Stimulated activated effector memory CD8-positive, alpha-beta T cell treated with anti-CD3 and anti-CD28 coated beads, Interleukin-12 subunit alpha, Interleukin-12 subunit beta, amount 100 ng/mL, for 72 hours (primary cell): ENCODE measurements at places on chromosomes 11 and 22.

DNA sequence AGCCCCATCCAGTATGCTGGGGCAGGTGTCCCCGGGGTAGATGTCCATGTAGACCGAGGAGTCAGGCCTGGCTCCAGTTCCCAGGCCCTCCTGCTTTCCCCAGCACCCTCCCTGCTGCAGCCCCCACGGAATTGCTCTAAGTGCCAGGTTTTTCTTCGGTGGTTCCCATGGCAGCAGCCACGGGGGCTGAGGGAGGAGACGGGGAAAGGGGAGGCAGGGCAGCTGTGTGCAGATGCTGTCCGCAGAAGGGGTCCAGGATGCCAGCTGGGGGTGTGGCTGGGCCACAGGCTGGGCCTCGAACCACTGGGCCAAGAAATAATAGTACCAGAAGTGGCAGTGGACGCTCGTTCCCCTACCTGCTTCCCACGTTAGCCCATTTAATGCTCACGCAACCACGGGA is 25.0 kb downstream of the SHISAL1 start:
- DNase-seq = no peak

- DNase-seq = no peak
These were observed 41.0 kb upstream of the PARVG start for GRCh38 chr22:44139773-44140172.

- DNase-seq = no peak
These were observed 29.0 kb upstream of the VWA5A start for GRCh38 chr11:124085997-124086846.

- DNase-seq = no peak
These were observed 1.7 kb upstream of the RNASEH2C start for GRCh38 chr11:65722261-65722660.

DNA sequence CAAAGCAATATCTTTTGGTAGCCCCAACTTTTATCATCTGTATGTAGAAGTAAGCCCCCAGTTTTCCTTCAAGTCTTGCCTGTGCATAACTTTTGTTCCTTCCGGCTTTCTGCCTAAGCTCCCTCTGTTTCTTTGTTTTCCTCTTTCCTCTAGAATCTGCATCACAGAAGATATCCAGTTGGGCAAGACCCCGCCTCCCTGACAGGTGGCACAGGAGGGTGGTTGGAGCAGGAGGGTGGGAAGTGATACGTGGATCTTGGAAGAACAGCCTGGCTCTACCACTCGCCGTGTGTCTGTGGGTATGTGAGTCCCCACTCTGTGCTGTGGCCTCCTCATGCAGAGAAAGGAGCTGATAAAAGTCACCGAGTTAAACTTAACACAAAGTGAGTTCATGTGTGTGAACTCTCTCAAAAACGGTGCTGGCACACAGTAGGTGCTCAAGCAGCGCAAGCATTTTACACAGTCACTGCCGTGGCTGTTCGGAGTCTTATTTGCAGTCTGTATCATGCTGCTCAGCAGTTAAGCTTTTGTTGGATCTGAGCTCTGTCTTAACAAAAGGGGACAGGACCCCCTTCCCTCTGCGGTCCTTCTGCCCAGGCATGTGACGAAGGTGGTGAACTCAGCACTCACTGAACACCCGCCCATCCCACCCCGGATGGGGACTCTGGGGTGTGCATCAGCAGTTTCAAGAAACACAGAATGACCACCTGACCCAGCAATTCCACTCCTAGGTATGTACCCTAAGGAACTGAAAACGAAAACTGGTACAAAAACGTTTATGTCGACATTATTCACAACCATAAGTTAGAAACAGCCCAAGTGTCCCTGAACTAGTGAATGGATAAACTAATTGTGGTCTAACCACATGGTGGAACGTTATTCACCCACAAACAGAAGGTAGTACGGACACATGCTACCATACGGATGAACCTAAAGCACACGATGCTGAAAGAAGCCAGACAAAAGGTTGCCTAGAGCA is 249.1 kb downstream of the CTTN start:
- DNase-seq = no peak

DNA sequence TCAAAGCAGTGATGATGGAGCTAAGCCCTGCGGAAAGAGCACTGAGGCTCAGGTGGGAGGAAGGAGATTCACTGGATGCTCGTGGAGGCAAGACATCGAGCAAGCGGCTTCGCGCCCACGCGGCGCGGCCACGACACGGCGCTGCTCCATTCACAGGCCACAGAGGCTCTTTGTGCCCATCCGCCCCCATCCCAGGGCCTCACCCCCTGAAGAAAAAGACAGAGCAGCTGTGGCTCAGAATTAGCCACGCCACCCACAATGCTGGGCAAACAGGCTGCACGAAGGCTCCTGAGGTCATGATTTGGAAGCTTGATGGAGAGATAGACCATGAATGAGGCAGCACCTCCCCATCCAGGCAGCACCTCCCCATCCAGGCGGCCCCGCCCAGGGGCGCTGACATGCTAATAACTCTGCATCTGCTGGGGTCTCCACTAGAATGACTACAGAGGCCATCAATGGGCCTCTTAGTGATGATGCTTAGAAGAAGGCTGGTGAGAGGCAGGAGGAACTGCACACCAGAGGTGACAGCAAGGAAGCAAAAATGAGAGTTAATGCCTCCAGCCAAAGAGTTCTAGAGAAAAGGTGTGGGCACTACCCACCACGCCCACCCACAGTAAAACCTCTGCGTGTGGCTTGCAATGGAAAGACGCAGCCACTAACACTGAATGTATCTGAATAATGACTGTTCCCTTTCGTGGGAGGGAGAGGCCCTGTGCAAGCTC is 43.5 kb downstream of the MYH9 start:
- no peak for DNase-seq

DNA sequence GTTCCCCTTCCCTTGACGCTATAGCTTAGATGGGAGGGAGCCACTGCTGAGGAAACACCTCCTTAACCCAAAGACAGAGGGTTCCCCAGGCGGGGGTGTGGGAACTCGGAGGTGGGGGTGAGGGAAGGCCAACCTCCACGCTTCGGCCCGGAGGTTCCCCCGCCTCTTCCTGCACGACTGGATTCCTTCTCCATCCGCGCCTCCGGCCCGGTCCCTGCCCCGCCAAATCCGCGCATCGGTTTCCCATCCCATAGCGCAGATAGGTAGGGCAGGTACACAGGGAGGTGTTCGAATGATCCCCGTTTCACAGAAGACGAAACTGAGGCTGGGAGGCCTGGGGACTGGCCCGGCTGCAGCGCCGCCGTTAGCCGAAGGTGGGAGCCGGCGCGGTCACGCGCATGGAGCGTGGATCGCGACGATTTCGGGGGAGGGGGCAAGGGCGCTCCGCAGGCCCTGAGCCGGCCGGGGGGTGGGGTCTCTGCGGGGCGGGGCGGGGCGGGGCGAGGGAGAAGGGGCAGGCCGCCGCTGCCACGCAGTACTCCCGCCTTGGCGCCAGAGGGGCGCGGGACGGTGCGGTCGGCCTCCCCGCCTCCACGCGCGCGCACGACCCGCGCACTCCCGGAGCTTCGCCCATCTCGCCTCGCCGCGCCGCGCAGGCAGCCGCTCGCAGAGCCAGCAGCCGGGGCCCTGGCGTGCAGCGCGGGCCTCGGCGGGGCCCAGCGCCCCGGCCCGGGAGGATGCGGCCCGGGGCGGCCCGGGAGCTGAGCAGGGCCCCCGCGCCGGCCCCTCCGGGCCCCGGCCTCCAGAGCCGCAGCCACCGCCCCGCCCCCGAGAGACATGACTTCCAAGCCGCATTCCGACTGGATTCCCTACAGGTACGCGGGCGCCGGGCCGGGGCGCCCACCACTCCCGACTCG is at the start of gene TUB:
Gene TUB (plus strand): TSS at position 538 of the 917 bp plus-strand sequence. CDS start 300 bp downstream, at position 838.
- DNase-seq = no peak

DNA sequence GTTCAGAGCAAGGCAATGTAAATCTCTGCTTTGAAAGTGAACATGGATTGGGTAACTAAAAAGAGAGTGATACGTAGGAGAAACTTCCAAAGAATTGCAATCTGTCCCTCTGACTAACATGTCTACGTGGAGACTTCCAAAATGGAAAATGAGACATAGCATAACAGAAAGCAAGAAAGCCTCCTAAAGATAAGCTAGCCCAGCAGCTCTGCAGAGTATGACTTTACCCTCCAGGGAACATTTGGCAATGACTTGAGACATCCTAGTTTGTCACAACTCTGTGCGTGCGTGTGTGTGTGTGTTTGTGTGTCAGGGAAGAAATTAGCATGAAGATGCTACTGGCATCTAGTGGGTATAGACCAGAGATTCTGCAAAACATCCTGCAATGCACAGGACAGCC is 817.4 kb downstream of the NTM start:
- DNase-seq = no peak

- no peak for DNase-seq
These were observed 76.3 kb upstream of the SUSD2 start for GRCh38 chr22:24105013-24105360.

GRCh38 chr11:13269775-13270174 is 7.8 kb upstream of the BMAL1 start:
- no peak for DNase-seq

- no peak for DNase-seq
These were observed 62.4 kb upstream of the ALKBH3 start for GRCh38 chr11:43818220-43818619.

DNA sequence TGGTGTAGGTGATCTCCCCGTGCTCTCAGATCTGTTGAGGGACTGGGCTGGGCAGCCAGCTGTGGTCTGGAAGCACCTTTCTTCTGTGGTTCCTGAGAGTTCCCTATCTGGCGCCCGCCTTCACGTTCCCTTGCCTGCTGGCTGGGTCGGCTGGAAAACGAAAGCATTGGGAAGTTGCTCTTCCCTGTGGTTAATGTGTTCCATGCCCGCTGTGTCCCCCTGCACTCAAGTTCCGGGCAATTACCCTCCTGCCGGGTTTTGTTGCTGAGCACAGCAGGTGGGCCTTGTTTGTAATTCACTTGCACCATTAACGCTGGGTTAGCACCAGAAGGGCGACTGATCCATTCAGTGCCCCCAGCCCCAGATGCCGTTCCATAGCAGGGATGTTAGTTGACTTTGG is 134.1 kb downstream of the GRIK4 start:
- DNase-seq = no peak

DNA sequence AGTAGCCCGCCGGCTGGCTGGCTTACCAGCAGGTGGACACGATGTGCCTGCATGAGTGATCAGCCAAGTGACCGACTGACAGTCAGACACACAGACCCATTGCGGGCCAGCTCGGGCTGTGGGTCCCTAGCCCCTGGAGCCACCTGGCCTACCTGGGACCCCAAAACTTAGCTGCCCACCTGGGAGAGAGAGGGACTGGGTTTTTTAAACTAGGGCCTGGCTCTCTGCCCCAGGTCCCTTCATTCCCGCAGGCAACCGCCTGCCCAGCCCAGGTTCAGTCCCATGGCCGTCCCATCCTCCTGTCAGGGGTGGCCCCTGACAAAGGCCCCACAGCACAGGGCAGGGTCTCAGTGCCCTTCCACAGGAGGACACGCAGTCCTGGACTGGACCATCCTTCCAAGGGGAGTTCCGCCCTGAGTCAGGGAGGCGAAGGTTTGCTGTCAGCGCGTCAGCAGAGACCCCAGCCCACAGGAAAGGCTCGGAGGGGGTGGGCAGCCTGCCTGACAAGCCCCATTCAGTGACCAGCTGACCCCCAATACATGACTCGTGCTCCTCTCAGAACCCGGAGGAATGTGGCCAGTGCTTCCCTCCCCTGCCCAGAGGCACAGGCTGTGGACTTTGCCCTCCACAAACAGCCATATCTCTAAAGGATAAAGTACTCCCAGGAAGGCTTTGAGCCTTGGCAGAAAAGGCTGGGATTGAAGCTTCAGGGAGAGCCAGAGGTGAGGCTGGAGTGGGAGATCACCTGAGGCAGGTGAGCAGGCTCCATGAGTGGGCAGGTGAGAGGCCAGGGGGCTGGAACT is 8.4 kb downstream of the SLCO2B1 start:
- DNase-seq = no peak

- DNase-seq = no peak
These were observed 611.5 kb upstream of the B3GAT1 start for GRCh38 chr11:135023499-135023898.

DNA sequence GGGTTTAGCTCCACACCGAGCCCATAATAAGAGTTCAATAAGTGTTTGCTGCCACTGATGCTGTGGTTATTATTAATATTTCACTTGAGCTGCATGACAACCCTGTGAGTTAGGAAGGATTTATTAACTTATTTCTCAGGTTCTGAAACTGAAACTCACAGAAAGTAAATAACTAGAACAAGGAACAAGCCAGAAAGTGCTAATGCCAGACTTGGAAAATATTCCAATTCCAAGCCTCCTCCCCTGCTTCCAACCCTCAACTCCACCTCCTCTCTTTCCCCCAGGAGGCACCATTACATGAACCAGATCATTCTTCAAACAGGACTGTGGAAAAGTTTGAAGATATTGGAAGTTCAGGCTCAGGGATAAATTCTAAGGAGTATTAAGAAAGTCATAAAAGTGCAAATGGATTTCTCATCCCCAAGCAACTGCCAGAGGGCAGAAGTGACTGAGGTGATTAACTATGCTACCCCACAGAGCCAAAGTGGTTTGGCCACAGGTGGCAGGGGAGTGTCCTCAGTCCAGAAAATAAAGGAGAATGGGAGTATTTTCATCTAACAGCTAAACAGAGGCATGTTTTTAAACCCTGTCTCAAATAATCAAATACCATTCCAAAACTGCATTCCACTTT is 3.2 kb upstream of the FJX1 start:
- DNase-seq = no peak

DNA sequence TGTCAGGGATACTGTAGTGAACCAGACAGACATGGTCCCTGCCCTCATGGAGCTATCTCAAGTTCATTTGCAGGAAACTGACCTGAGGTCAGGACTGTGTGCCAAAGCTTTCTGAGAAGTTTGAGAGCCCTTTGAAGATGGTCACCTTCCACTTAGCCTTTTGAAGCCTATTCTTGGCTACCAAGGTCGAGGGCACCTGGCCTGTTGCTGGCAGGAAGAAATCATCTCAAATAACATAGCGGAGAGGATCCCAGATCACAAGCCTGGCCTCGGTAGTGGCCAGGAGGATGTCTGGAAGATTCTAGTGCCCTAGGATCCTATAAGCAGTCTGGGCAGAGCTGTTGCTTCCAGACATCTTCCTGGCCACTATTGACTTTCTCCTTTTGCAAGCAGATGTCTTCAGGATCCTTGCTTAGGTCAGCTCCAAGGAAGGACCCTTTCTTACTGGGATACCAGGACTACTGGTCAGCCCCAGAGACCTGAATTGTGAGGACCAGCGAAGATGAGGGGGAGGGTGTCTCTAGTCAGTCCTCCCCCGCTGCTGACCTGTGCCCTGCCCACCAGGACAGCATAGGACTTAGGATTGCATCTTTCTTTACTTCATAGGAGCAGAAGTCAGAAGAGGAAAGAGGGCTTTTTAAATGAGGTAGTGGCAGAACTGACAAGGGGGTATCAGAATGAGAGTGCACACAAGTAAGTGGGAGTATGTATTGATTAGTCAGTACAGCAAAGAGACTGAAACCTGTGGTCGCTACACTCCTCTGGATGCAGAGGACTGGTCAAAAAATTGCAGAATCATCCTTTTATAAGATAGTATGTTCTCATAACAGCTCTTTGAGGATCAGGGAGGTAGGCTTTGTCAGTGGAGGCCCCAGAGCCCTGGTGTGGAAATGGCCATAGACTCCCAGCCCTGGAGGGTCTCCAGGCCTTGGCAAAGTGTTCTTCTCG is 94.8 kb downstream of the TEAD1 start:
- no peak for DNase-seq
